ENCODE measurements at places on chromosomes 4 and X.

DNA sequence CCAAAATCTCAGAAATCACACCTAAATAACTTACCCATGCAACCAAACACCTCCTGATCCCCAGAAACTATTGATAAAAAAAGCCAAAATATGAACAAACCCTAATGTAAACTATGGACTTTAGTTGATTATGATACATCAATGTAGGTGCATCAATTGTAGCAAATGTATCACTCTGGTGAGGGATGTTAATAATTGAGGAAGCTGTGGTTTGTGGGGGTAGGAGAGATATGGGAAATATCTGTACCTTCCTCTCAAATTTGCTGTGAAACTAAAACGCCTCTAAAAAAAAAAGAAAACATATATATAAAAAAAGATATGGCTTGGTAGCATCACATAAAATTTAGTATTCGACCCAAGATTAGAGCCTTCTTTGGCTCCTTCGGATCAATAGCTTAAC is 144.3 kb upstream of the CPEB2 start:
- DNase-seq = no peak

- DNase-seq = no peak
Measured at GRCh38 chr4:39320381-39321115, 45.6 kb downstream of the RFC1 start.

- DNase-seq = no peak
Measured at GRCh38 chr4:5930876-5931275, 38.0 kb upstream of the CRMP1 start.

GRCh38 chr4:169582706-169583105 is 29.7 kb downstream of the NEK1 start:
- no peak for DNase-seq

DNA sequence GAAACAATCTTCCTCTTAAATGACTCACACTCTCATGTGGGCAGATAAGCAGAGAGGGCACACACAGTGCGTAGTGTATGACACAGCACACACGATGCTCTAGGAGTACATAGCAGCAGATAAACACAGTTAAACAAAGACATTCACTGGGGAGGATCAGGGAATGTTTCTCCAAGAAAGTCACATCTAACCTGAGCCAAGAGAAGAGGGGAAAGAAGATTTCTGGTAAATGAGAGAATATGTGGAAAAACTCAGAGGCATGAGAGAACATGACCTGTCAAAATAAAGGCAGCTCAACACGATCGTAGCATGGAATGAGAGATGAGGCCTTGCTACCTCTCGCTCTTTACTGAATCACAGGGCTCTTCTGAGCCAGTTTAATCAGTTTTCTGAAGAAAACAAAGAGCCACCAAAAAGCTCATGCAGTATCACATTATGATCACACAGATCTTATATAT is 251.0 kb downstream of the ANK2 start:
- no peak for DNase-seq

DNA sequence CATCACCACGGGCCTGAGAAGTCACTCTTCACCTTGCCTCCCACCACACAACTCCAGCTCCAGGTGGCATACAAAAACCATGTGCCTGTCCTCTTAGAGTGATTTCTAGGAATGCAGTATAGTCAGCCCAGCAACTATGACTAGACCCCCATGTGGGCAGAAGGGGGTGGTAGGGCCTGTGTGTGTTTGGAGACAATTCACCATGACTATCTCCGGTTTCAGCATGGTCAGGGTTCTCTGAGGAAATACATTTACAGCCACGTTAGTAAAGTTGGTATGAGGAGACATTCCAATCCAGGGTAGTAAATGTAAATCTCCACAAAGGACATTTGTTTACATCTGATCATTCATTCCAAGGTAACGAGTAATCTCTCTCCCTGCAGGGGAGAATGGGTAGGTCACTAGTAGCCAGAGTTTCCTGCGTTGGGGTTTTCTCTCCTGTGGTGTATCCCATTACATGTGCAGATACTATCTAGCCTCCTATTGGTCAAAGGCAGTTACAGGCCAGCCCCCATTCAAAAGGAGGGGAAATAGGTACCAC is 4.2 kb upstream of the MTMR1 start:
- no peak for DNase-seq

GRCh38 chrX:131843987-131844386 is 179.1 kb upstream of the STK26 start:
- no peak for DNase-seq

DNA sequence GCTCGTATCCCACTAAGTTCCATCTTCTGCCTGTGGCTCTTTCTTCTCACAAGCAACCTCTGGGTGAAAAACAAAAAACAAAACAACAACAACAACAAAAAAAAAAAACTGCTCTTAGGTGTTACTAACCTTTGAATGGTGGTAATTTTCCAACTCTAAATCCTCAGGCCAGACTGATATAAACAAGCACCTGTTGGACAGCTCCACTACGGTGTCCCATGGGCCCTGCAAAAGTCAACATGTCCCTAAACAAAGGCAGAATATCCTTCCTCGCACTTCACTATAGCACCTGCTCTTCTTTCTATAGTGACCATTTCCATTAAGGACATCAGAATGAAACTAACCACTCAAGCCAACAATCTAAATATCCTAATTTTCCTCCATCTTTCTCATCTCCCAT is 54.6 kb upstream of the PARM1 start:
- no peak for DNase-seq
